Stimulated activated naive CD8-positive, alpha-beta T cell treated with anti-CD3 and anti-CD28 coated beads, Interleukin-15, Interleukin-2, amounts not matched to agents 100 U/mL and 50 U/mL, for 24 hours (primary cell): ENCODE measurements at places on chromosomes 5 and 9.

GRCh38 chr5:77791356-77791755 lies 15.2 kb upstream of the TBCA start:
- DNase-seq = no peak

DNA sequence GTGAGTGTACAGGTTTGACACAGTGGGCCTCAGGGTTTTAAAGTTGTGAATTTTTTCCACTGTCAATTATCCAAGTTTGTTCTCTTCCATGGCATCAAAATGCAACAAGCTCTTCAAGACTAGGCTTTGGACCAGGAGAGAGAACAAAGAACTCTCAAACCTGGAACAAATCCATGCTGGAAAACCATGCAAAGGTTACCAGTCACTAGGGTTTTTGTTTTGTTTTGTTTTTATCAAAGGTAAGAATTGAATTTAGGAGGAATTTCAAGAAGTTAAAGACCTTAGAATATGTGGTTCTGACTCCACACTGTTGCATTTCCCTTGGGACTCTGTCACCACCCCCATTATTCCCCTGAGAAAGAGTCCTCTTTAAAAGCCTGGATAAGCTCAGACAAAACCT lies 191.1 kb upstream of the PIK3R1 start:
- no peak for DNase-seq

DNA sequence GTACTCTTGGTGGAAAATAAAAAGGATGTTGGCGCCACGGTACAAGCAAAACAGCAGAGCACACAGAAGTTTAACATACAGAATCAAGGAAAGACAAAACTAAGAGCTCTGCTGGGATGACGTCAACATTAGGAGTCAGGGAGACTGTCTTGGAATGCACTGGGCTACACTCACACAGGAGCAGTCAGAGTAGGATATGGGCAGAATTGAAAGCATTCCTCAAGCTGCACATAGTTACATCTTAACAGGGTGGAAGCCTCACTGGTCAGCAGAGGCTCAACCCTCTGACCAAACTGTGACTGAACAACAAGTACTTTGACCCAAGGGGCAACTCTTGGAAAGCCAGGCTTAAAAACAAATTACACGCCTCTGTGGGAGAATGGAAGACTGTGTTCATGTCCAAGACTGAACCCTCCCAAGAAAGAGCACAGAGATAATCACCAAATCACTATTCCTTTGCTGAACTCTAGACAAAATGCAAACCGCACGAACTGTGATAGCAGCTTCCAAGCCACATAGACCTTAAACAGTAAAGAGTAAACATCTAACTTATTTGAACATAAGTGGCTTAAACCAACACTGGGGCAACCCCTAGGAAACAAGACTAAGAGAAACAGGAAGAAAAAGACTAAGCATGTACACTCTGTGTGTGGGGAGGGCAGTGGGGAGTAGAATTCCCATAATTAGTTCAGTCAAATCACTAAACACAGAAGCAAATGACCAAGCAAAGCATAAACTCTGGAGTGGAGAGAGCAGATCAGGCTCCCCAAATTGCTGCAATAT lies 772.7 kb downstream of the PRELID2 start:
- no peak for DNase-seq

GRCh38 chr5:116371935-116372334 lies 202.7 kb downstream of the SEMA6A start:
- no peak for DNase-seq
